MV-4-11 (cell line): ENCODE measurements at places on chromosomes 16 and 17.

GRCh38 chr16:20911361-20911760, 10.8 kb downstream of the LYRM1 start:
- DNase-seq: no peak

DNA sequence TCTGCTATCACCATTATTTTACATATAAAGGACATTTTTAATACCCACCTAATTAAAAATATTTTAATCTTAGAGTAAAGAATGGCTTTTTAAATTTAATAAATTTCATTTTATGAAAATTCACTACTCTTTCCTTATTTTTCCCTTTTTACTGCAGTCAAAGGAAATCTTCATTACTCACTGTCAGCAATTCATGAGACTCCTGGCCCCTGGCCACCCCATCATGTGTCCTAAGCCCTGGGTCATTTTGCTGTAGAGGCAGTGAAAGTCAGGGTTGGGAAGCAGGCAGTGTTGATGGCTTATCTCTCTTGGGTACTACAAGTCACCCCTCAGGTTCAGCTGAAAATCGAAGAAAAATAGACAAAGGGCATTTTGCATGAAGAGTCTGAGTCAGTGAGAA, 468.6 kb upstream of the CCL2 start:
- no peak for DNase-seq

GRCh38 chr16:54817432-54817831, 113.2 kb upstream of the IRX5 start:
- peak; percentile 52 for DNase-seq

DNA sequence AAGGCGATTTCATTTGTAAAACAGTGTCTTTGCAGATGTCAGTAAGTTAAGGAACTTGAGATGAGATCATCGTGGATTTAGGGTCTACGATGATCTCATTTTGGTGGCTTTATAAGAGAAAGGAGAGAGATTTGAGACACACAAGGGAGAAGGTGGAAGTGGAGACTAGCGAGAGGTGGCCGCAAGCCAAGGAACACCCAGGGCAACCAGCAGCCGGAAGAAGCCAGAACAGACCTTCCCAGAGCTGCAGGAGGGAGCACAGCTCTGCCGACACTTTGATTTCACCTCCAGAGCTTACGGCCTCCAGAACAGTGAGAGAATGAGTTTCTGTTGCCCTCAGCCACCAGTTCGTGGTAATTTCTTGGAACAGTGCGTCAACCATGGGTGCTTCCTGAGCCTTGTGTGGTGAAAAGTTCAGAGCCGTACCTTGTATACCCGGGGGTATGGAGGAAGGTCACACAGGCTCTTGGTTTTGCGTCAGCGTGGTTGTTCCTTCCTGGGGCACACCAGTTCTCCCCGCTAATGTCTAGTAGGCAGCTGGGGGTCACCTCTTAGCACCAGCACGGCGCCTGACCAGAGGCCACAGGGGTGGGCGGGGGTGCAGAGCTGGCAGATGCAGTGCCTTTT, 12.9 kb upstream of the SEC14L1 start:
- peak; percentile 87 for DNase-seq

- peak; percentile 70 for DNase-seq
Measured at GRCh38 chr17:40075201-40075941, 12.6 kb downstream of the THRA start.

- DNase-seq: no peak
Measured at GRCh38 chr16:65426484-65426883, 304.6 kb upstream of the CDH11 start.

GRCh38 chr17:57872536-57872935, 22.7 kb upstream of the MRPS23 start:
- DNase-seq: no peak

- DNase-seq: peak; percentile 99
Measured at GRCh38 chr16:85838381-85838780, 38.9 kb downstream of the COX4I1 start.

- peak; percentile 81 for DNase-seq
Measured at GRCh38 chr17:4747847-4748246, 8.1 kb upstream of the CXCL16 start.

- DNase-seq: no peak
Measured at GRCh38 chr17:43309505-43310332, 75.9 kb upstream of the RNU2-1 start.

DNA sequence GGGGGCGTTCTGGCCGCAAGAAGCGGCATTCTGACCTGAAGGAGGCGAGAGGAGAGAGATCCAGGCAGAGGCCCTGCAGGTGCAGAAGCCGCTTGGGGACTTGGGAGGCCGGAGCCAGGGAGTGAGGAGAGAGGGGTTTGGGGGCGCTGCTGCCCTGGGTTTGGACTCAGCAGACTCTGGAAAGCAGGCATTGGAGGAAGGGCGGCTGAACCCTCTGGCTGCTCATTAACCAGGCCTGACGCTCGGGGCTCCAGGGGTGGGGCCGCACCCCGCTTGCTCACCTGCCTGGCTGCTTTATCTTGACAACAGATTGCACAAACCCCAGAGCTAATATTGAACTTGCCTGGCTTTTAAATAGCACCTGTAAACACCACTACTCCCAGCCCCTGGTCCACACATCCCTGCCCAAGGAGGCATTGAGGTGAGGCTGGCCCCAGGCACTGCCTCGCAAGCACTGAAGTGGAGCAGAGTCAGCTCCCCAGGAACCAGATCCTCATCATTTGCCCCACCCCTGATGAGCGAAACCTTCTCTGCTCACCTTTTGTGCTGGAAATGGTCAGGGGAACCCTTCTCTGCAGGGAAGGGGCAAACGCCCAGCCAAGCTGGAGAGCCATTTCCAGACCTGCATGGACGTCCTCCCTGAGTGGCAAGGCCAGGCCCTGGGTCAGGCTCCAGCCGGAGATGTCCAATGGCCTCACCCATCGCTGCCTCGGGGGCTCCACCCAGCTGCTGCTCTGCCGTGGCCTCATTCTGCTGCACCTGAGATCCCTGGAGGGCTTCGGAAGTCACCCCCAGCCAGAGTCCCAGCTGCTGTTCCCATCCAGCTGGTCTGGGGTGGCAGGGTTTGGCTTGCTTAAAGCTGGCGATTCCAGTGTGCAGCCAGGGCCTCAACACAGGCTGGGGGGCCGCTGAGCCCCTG, 190.2 kb upstream of the GSE1 start:
- DNase-seq: no peak

- no peak for DNase-seq
Measured at GRCh38 chr17:63433746-63434591, 12.1 kb downstream of the CYB561 start.

GRCh38 chr17:21019976-21020586, 22.7 kb downstream of the USP22 start:
- DNase-seq: no peak

DNA sequence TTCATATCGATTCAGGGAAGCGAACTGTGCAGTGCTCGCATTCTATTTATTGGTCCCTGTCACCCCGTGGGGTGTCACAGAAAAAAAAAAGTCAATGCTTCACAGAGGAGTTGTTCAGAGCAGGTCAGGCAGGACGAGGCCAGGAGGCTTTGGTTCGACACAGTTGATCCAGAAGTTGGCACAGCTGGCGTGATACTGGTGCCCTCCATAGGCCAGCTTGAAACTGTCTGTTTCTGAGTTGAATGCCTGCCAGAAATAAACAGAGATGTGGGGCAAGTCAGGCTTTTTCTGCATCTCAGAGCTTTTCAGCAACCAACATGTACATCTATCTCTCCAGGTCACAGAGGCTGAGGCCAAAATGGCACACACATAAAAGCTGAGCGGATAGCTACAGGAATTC, 29.1 kb downstream of the DUSP14 start:
- DNase-seq: no peak

GRCh38 chr17:61285526-61286320, 113.9 kb upstream of the TBX2 start:
- no peak for DNase-seq

DNA sequence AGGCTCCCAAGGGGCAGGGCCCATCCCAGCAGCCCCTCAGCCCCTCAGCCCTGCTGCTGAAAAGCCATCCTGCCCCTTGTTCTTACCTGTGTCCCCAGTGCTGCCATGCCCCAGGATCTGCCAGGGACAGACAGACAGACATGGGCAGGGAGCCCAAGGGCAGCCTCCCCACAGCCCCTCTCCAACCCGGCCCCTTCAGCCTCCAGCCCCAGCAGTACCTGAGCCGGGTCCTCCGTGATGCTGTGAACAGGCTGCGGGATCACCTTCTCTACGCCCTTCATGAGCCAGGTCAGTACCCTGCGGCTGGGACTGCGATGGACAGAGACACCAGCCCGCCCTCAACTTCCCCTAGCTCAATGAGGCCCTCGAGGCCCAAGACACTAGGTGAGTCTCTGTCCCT, 8.2 kb downstream of the CNGB1 start:
- DNase-seq: no peak

- peak; percentile 19 for DNase-seq
Measured at GRCh38 chr17:48385319-48385718, 44.7 kb downstream of the SKAP1 start.

- peak; percentile 13 for DNase-seq
Measured at GRCh38 chr16:69861292-69862030, 89.7 kb upstream of the CLEC18A start.

GRCh38 chr16:57866529-57866918, 64.2 kb upstream of the KIFC3 start:
- no peak for DNase-seq

DNA sequence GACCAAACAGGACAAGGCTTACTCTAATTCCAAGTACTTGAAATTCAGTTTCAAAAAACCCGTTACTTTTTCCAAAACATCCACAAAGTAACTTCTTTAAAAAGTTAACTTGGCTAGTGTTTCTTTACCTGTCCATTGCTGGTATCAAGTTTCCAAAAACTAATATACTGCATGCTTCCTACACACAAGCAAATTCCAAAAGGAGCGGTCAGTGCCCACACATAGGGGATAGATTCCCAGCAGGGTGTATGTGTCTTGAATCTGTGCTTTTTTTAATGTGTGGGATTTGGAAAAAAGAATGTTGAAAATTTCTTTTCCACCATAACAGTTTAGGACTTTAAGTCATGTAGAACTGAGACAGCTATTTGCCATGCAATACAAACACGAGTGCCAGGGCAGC, 367.8 kb upstream of the SOX9 start:
- DNase-seq: no peak

- DNase-seq: no peak
Measured at GRCh38 chr16:78004517-78004916, 17.8 kb upstream of the CLEC3A start.

DNA sequence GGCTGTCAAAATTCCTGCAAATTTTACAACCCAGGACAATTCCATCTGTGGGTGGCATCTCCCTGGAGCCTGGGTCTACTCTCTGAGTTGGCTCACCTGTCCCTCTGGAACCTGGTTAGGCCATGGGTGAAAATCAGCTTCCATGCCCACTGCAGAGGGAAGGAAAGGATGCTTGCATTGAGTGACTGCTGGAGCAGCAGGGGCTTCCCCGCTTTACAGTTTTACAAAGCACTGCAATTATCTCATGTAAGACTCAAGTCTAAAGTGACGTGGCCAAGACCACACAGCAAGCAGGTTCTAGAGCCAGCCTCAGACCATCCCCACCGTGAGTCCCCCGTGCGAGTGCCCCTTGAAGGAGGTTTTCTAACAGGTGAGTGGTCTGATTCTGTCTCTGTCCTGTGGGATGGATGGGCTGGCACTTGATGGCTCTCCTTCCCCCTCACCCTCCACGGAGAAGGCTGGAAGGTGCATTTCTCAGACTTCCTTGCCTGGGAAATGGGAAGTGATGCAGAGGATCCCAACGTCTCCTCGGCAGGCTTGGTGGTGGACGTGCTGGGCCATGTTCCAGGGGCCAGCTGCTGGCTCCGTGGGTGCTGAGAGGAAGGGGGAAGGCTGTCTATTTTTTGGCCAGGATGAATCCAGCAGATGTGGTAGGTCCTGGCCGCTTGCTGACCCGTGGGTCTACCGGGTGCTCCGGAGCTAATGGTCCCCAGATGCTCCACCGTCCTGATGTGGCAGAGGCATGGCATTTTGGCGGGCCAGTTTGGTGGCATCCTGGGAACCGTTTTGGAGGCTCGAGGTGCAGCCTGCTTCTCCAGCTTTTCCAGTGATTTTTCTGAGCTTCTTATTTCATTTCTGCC, 26.3 kb upstream of the CBX4 start:
- DNase-seq: no peak

GRCh38 chr17:364766-365165, 12.2 kb upstream of the RPH3AL start:
- no peak for DNase-seq

DNA sequence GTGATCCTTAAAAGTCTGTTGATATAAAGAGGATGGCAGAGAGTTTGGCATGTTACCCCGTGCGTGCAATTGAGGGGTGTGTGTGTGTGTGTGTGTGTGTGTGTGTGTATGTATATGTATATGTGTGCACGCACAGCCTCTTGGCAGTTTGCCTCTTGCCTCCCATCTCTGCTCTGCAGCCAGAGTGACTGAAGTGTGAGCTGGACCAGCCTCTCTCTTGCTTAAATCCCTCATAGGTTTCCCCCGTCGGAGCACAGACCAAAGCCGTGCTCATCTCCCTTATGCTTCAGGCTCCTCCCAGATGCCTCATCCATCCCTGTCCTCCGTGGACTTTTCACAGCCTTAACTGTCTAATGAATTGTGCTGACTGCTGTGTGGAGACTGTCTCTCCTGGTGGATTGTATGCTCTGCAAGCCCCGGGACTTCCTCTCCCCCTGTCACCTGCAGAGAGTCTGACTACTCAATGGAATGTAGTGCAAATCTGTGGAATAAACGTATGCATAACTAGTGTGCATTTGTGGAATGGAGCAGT, 413.5 kb downstream of the CPPED1 start:
- DNase-seq: no peak

GRCh38 chr17:60392042-60392844, at the start of gene USP32:
Gene USP32, minus strand, starts transcription at chr17:60392133. Its CDS starts 194 bp downstream, at chr17:60391939.
- peak; percentile 97 for DNase-seq

DNA sequence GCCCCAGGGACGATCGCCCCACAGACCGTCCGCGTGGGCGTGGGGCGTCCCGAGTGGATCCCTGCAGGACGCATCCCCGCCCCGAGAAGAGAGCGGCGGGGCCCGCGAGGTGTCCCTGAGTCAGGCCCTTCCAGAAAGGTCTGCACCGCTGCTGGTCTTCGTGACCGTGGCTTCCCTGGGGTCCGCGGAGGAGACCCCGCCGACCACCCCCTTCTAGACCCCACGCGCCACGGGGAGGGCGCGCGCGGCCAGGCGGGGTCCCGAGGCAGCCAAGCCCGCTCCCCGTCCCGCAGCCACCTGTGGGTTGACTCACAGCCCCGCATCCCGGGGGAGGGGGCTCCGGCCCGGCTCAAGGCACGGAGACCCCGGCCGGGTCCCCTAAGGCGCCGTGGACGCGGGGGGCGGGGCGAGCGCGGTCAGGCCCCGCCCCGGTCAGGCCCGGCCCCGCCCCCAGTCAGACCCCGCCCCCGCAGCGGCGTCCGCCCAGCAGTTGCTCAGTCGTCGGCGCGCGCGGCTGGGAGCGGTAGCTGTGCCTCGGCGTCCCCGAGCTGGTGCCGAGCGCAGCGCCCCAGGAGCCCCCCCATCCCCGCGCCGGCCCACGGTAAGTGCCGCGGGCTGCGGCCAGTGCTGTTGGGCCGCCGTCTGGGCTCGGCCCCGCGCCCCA, at the start of gene BAIAP3:
Gene BAIAP3, plus strand, starts transcription at position 497 of the 664 bp plus-strand sequence. CDS start 4,905 bp downstream, outside the sequence.
- no peak for DNase-seq

- DNase-seq: no peak
Measured at GRCh38 chr17:4082136-4082924, 60.5 kb downstream of the ZZEF1 start.

DNA sequence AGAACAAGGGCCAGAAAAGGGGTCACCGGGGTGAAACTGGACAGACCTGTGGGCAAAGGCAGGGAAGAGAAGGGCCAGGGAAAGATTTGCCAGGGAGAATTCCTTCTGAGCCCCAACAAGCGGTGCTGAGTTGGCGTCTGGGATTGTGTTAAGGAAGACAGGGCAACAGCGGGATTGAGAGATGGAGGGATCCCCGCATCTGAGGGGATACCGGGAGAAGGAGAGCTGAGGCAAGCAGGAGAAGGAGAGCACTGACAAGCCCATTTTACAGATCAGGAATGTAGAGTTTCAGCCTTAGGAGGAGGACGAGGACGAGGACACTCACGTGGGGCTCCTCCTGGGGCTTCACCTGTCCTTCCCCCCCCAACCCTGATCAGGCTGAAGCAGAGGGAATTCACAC, 998 bp upstream of the ABCC3 start:
- no peak for DNase-seq
